ENCODE measurements at places on chromosomes 5 and 9.

DNA sequence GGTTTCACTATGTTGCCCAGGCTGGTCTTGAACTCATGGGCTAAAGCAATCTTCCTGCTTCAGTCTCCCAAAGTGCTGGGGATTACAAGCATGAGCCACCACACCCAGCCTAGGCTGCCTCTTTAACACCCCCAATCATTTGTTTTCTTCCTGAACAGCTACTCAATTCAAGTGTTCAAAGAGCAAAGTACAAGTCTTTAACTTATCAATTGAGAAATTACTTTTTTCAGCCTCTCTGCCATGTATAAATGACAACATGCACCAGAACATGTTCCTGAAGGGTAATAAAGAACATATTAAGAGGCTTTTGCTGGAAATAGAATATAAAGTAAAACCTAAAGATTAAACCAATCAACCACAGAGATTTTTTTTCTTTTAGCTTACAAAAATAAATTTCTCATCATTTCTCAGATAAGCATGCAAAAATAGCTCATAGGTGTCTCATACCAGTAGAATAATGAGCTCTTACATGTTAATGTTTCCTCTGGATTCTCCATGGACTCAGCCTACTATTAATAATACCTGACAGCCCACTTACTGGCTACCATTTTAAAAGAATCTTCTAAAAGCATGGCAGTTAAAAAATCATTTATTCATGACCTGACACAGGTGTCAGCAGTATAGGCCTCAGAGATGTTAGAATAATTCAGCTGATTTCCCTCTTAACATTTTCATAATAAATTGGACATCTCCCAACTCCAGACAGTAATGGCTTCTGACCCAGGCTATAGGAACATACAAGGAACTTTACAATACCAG lies 60.0 kb downstream of the MCTP1 start:
- DNase-seq: no peak

- DNase-seq: no peak
Observed at GRCh38 chr9:134690946-134691694, 49.5 kb downstream of the COL5A1 start.

- DNase-seq: no peak
Observed at GRCh38 chr5:166119506-166119905, 2171.9 kb upstream of the WWC1 start.

- DNase-seq: no peak
Observed at GRCh38 chr9:130626249-130626996, 38.0 kb upstream of the PRDM12 start.

GRCh38 chr9:93288341-93288740 lies 104.4 kb downstream of the WNK2 start:
- no peak for DNase-seq

DNA sequence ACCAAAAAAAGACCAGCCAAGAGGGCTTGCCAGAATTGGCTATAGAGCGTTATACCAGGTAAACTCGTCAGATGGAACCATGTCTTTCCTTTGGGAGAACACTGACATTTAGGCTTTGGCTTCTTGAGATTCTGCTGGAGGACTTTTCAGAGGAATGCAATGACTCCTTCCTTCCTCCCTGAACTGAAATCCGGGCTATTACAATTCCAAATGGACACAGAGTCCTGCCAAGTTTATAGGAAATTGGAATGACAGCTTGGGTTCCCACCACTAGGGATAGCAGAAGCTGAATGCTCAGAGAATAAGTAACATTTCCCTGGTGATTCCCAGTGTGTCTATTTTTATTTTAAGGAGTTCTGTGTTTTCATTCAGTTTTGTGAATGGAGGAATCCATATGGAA lies 143.0 kb downstream of the FGF1 start:
- no peak for DNase-seq

- DNase-seq: peak; percentile 17
Observed at GRCh38 chr5:80033513-80033912, 1.6 kb upstream of the THBS4 start.

DNA sequence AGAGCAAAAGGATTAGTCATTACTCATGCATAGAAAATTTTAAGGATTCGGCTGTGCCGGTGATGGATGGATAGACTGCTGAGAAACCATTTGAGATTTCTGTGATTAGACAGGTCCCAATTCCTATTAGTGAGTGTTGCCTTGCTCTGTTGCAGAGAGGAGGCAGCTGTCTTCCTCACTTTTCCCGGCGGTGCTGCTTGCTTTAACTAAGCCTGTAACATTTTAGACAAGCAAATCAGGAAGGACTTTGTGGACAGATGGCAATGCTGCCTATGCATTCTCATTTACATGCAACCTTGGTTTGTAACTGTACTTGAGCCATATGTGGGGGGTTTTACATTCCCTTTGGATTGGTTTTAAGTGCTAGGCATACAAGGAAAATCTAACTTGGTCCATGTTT lies 1176.3 kb downstream of the CDH18 start:
- DNase-seq: no peak

DNA sequence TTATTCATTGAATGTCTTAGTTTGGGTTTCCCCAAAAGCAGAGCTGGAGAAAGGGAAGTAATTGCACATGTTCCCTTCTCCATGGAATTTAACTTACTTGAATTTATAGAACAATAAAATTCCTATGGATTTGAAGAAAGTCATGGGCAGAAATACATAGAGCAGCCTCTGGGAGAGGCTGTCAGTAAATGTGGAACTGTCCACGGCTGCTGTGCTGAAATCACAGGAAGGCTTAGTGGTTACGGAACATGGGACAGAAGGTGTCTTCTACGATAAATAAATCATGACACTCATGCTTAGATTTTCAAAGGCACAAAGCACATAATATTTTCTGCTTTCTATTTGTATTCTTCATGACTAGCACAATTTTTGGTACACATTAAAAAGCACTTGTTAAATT lies 440.6 kb upstream of the IZUMO3 start:
- DNase-seq: no peak

- no peak for DNase-seq
Observed at GRCh38 chr5:53488195-53488722, 7.8 kb downstream of the FST start.

GRCh38 chr5:30959238-30959637 lies 234.2 kb upstream of the CDH6 start:
- DNase-seq: no peak

DNA sequence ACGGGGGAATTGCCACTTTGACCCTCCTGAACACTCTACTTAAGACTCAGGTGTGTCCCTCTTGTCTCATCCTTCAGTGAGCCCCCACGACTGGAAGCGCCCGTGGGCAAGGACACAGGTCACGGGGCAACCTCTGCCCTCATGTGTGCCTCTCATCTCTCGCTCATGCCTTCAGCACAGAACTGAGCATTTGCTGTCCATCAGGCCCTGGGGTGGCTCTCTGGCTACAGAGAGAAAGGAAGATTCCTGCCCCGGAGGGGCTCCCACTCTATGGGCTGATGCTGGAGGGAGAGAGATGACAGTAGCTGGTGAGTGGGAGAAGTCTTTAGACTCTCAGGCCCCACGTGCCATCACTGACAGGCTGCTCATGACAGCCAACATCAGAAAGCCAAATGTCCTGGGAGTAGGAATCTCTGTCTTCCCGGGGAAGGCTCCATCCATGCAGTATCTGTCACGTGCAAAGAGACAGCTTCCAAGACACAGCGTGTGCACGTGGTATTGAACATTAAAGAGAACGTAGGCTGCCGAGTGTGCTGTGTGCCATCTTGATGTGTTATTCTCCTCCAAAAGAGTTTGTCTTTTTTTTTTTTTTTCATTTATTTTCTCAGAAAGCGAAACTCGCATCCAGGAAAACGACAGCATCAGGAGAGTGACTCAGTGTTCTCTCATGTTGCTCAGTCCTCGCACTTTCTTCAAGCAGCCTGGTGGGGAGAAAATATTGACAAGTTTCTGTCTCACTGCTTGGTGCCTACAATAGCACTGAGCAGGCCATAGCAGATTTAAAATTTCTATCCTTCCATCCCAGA lies 190.5 kb downstream of the GAS1 start:
- no peak for DNase-seq

DNA sequence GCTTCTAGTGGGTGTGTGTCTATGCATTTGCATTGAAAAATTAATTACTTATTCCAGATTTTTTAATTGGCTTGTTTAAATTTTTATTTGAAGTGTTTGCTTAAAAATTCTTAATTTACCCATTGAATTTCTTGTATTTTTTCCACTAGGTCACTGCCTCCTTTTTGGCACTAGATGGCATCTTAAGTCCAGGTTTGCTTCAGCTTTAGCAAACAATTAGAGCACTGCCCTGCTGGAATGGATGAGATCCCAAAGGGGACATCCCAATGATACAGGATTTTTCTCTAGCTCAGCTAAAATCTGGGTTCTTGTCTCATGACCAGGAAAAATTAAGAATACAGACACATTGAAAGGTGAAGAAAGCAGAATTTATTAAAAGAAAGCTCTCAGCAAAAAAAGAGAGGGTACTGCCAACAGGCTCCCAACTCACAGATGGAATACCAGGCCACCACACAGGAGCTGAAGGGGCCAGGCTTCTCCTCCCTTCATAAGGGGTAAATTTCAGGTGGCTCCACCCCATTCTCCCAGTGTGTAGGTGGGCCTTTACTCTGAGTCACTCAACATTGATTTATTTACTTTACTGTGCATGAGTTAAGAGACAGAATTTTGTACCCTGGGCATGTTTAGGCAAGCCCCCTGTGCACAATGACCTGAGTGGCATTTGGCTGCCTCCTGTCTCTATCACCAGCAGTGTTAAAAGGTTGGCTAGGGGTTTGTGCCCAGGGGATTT lies 532.4 kb downstream of the ANXA1 start:
- no peak for DNase-seq

GRCh38 chr9:125476645-125477044 lies 215.0 kb downstream of the GAPVD1 start:
- no peak for DNase-seq

- no peak for DNase-seq
Observed at GRCh38 chr9:129832982-129833381, 2.1 kb downstream of the C9orf78 start.

DNA sequence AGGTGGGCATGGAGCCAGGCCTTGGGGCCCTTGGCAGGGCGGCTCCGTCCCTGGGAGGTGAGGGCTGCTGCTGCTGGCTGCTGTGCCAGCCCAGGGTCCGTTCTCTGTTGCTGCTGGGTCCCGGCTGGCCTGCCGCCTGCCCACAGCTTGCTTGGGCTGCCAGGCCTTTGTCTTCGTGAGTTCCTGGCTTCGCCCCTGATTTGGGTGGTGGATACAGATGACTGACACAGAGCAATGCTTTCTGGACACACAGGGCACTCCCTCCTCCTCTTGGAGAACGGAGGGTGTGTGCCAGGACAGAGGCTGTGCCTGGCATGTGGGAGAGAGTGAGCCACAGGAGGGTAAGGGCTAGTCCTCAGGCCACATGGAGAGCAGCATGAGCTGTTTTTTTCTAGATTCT lies 166.1 kb downstream of the MACROH2A1 start:
- DNase-seq: no peak

DNA sequence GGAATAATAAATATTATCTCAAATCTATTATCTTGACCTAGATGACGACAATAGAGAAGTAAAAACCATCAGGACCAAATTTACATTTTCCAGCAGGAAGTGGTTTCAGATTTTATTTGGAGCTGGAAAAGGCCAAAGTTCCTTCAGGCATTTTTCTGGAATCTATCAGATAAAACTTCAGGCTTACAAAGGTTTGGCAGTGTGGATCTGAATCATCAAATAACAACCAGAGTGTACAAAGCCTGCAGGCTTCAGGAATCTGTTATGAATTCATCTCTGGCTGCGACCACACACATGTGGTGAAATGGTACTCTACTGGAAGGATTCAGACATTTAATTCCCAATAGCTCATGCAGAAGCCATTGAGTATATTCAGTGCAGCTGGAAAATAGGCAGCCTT lies 726.4 kb upstream of the GRAMD2B start:
- no peak for DNase-seq

- no peak for DNase-seq
Observed at GRCh38 chr9:95791695-95792094, 83.8 kb upstream of the ERCC6L2 start.

DNA sequence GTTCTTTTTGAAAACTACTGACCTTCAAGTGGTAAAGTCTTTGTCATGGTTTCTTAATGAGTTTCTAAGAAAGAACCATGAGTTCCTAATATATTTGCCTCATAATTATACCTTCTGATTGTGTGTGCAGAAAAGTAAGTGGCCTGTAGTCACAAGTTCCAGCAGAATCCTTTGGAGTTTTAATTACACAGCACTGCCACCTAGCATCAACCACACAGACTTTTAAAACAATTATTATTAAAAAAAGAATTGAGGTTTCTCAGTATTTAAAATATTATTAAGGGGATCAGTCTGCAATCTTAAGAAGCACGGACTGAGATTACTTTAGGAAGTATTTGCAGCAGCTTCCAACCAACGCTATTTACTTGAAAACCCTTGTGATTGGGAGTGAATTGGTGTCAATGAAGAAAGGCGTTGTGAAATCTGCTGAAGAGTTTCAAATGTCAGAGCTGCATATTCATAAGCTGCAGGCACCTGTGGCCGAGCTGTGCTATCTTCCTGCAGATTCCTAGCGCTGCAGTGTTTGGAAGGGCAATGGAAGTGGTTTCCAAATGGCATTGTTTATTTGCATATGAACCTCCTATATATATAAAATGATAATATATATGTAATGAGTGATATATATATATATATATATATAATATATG lies 1074.2 kb upstream of the WWC1 start:
- no peak for DNase-seq

DNA sequence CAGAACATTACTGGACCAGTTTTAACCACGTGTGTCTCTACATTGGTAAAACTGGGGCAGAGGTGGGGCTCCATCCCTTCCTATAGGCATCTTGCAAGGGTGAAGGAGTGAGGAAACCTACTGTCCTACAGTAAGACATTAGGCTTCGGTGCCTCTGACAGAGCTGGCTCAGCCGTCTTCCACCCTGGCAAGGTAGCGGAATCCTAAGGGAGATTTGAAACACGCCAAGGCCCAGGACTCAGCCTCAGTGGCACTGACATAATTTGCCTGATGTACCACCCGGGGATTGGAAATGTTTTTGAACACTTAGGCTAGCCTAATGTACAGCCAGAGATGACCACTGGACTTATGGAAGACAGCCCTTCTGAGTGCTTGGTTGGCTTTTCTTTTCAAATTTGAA lies 329.7 kb upstream of the IRX1 start:
- DNase-seq: no peak

DNA sequence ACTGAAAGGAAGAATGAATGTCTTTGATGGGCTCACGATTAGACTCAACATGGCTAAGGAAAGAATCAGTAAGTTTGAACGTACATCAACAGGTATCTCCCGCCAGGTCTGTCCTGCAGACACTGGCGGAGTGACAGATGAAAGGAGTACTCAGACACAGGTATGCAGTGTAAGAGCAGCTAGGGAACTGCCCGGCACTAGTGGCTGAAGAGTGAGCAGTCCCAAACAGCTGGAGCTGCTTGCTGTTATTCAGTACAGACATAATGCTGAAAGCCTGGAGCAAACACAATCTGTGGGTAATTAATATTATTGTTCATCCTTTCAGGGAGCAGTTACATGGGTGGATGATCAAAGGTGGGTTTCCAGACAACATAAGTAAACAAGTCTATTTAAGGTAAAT lies 835.5 kb downstream of the TLE4 start:
- no peak for DNase-seq

GRCh38 chr9:101791938-101792337 lies 53.5 kb upstream of the GRIN3A start:
- DNase-seq: no peak
